ENCODE measurements at places on chromosomes 5 and 9.

GRCh38 chr5:431001-431710 lies 11.8 kb upstream of the EXOC3 start:
- DNase-seq, result no peak

- no peak for DNase-seq
These were observed 7.9 kb downstream of the C9orf50 start for GRCh38 chr9:129612815-129613519.

GRCh38 chr5:173791878-173792277 lies 96.3 kb upstream of the CPEB4 start:
- DNase-seq, result no peak

DNA sequence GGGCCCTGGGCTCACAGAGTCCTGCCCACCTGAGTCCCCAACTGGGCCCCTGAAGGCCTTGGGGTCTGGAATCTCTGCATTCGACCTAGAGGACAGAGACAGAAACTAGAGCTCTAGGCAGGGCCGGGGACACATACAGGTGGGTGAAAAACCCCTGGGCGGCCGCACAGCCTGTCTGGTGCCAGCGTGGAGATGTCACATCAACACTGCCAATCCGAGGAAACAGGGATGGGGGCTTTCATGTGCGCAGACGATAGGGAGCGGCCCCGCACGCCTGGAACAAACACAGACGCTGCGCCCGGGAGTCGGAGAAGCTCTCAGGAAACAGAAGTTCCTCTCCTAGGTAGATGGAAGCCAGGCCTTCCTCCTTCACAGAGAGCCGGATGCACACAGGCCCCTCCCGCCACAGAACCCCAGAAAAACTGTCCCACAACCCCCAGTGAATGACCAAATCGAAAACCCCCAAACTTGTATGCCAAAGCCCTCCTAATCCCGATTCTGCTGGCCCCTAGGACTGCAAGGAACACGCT lies 1.8 kb downstream of the GRM6 start:
- no peak for DNase-seq

GRCh38 chr5:160926428-160926827 lies 74.4 kb upstream of the ATP10B start:
- DNase-seq, result no peak

DNA sequence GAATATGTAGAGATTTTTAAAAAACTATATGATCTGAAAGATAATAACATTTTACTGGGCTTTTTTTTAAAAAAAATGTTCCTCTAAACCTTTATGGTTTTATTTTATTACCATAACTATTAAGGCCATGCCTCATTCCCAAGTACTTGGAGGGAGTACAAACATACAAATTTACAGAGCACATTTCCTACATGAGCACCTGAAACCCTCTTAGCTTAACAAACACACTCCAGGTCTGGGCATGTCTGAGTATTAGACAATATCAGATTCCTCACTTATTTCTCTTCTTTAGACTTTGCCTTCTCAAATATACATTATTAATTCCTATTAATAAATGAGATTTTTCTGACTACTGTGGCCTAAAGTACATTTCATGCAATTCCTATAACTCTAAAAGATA lies 319.2 kb downstream of the SLCO4C1 start:
- no peak for DNase-seq

DNA sequence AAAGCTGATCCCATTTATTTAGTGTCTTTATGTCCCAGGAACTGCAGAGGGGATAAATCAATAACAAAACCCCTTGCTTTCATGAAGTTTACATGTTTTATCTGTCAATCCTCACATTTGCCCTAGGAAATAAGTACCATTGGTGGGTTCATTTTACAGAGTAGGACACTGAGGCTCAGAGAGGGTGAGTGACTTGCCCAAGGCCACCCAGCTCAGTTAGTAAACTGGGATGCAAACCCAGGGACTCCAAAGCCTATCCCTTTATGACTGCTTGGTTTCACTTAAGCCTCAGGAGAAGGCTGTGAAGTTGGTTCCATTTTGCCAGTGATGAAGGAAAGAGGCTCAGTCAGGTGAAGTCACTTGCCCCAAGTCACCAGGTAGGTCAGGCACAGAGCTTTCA lies 51.9 kb downstream of the SMIM23 start:
- DNase-seq, result no peak

GRCh38 chr5:167050568-167051401 lies 1240.7 kb upstream of the WWC1 start:
- no peak for DNase-seq

GRCh38 chr9:2502210-2502609 lies 119.4 kb upstream of the VLDLR start:
- no peak for DNase-seq

DNA sequence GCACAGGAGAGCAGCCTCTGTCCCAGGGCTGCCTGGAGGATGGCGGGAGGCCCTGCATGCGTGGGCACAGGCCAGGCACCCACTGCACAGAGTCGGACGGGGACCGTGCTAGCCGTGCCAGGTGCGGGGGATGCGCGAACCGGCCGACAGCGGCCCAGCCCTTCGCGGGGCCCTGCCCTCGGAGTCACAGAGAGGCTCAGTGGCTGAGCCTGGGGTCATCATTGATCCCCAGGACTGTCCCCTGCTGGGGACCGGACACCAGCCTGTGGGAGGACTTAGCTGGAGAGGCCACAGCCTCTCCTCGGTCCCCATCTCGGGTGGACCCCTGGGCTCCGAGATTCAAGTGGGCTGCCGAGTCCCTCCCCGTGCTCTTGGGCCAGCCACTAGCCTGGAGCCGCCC lies 19.1 kb upstream of the LAMC3 start:
- no peak for DNase-seq

- no peak for DNase-seq
These were observed 11.3 kb upstream of the ADAMTS12 start for GRCh38 chr5:33903118-33903517.

GRCh38 chr9:124673063-124673462 lies 98.0 kb downstream of the NR6A1 start:
- DNase-seq, result no peak

DNA sequence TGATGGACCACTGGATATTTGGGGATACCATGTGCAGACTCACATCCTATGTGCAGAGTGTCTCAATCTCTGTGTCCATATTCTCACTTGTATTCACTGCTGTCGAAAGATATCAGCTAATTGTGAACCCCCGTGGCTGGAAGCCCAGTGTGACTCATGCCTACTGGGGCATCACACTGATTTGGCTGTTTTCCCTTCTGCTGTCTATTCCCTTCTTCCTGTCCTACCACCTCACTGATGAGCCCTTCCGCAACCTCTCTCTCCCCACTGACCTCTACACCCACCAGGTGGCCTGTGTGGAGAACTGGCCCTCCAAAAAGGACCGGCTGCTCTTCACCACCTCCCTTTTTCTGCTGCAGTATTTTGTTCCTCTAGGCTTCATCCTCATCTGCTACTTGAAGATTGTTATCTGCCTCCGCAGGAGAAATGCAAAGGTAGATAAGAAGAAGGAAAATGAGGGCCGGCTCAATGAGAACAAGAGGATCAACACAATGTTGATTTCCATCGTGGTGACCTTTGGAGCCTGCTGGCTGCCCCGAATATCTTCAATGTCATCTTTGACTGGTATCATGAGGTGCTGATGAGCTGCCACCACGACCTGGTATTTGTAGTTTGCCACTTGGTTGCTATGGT lies 54.5 kb upstream of the HNRNPA0 start:
- no peak for DNase-seq

GRCh38 chr5:115179030-115179393 lies 9.3 kb upstream of the TRIM36 start:
- no peak for DNase-seq

DNA sequence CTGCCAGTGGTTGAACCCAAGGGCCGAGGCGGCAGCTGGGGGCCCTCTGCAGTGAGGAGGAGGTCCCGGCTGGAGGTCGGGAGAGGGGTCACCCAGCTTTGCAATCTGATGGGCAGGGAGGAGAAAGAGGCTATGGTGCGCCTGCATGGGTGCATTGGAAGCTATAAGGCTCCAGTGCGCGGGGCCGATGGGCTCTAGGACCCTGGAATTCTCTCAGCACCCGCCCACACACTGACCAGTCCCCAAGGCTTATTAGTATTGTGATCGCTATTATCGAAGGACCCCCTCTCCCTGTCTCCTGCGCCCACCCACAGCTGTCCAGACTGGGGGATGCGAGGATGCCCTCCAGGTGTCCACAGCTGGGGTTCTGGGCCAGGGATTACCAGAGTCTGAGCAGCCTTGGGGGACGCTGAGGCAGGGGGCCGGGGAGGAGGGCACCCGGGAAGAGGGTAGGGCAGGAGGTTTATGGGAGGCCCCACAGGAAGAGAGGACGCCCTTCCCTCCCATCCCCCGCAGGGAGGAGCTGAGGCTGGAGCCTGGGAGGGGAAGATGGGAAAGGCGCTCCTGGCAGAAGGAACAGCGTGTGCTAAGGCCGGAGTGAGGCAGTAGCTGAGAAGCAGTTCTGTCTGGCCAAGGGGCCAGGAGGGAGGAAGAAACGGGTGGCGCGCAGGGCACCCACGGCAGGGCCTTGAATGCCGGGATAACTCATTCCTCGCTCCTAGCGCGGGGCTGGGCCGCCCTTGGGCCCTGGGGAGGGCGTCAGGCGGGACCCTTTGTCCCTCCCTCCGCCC lies 24.2 kb downstream of the C9orf50 start:
- DNase-seq, result no peak

DNA sequence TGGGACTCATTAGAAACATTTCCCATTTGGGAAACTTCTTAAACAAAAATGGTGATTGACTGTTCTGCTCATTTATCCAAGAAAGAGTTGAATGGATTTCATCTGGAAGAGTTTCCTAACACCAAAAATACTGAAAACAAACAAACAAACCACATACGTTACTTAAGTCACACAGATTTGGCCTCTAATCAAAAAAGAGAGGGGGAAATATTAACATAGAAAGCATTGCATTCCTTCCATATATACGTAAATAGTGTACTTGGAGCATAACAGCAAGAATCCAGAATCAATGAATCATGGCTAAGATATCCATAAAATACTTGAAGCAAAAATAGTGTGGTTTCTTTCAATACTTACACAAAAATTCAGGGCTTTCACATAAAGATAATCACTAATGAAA lies 189.8 kb upstream of the MAP3K1 start:
- DNase-seq, result no peak

GRCh38 chr9:79011461-79011860 lies 560.3 kb upstream of the TLE4 start:
- DNase-seq, result no peak
